ENCODE measurements at places on chromosomes 7 and 10.

DNA sequence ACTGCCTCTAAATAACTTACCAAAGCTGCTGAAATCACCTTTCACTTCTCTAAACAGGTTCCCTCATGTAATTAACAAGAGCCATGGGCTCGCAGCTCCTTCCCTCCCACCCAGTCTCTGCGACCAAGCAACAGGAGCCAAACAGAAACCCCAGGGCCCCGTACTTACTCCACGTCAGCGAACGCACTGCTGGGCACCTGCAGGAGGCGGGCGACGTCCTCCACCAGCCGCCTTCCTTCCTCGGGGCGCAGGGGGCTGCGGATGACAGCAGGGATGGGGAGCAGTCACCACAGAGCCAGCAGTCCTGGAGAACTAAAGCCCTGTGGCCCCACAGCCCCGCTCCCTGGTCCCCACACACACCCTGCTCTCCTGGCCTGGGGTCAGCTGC is 477.0 kb downstream of the PTPRN2 start:
- DNase-seq = no peak

DNA sequence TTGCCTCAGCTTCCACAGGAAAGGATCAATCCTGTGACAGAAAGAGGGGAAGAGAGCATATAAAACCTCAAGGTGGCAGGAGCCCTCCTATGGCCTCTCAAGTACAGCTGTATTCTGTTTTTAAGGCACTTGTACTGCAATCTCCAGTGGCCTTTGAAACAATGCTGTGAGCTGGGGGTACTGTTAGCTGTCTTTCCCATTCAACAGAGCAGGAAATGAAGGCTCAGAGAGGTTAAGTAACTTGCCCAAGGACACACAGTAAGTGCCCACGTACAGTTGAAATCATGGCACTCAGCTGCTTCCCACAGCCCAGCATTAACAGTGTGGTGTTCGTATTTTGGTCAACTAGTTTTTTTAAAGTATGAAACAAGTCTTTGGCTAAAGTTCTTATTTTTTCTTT is 34.0 kb downstream of the DUSP5 start:
- DNase-seq = no peak

DNA sequence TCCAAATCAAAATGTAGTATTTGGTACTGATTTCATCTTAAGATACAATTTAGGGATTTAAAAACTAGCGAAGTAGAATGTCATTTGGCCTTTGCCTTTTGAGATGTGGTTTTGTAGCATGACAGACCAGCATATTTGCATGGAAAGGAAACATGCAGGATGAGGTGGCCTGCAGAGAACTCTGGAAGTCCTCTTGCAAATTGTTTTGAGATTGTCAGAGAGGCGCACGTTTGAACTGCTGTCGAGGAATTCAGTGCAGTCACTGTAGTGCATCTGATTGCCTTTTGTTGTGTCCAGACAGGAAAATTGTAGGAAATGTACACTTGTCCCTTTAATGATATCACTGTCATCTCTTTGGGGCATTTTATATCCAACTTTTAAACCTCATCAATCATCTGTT is 136.7 kb downstream of the CELF2 start:
- no peak for DNase-seq

- peak; percentile 1 for DNase-seq
Measured at GRCh38 chr7:124276005-124276622, 243.2 kb upstream of the TMEM229A start.

DNA sequence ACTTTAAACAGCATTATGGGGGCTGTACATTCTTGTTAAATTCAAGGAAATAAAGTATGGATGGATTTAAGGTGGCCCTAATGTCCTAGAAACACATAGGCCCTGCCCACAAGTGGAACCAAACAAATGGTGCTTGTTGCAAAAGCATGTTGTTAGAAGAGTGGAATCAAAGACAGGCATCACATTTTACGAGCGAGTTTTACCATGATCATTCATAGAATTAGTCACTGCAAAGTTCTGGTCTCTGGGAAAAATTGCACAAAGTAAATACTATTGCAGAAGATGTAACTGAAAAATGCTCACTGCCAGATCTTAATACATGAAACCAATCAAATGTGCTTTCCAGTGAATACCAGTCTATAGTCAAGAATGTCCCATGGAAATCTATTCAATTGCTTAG is 677.1 kb downstream of the PARD3 start:
- DNase-seq = no peak
